ENCODE measurements at places on chromosomes 1 and 21.
A peak's percentile ranks its signal among the peaks of the same experiment; 100 is the strongest.

- no peak for DNase-seq
These were observed 751.3 kb upstream of the NEGR1 start for GRCh38 chr1:73033640-73034039.

DNA sequence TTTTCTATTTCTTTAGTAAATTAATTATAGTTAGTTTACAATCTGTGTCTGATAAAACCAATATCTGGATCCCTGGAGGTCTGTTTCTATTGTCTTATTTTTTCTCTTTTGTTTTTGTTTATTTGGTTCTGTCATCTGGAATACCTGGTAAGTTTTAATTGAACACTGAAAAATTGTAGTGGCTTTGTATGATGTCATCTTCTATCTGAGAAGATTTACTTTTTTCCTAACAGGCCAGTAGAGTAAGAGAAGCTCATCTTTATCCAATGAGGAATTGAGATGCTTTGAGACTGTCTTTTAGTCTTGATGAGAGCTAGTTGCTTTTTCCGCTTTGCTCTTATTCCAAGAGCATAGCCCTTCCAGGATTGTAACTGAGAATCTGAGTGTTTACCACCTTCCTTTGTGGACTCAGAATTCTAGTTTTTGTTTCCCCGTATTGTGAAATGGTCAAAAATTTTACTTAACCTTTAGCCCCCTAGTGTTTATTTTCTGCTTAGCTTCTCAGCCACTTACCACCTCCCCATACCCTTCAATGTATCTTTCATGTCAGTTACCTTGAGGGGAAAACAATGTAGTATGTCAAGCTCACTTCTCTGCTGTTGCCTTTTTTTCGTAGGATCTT is 25.0 kb downstream of the PTGFRN start:
- DNase-seq = no peak

- DNase-seq = no peak
These were observed 82.0 kb downstream of the UCHL5 start for GRCh38 chr1:192977089-192977706.

DNA sequence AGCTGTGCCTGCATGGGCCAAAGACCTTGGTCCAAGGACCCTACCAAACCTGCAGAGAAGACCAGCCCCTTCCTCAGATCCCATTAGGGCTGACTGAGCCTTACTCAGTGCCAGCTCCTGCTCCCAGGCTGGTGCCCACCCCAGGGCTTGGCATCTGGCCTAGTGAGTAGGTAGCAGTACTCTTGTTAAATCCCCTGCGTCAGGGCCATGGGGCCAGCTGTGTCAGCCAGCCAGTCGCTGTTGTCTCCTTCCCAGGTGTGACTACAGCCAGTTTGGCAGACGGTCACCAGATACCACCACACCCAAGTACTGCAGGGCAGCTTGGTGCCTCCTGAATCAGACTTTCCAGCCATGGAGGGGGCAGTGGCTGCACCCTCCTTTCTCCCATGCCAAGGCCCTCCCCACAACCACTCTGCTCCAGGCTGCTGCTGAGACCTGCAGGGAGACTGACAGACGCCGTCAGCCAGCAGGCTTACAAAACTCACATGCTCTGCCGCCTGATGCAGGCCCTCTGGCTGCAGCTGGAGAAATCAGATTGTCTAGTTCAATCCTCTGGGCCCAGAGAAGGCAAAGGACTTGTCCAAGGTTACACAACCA is 3.0 kb downstream of the TENT5B start:
- no peak for DNase-seq

GRCh38 chr1:86914601-86914997 is at the start of gene HS2ST1:
Gene HS2ST1, plus strand, starts transcription at chr1:86914635.
- DNase-seq = no peak

DNA sequence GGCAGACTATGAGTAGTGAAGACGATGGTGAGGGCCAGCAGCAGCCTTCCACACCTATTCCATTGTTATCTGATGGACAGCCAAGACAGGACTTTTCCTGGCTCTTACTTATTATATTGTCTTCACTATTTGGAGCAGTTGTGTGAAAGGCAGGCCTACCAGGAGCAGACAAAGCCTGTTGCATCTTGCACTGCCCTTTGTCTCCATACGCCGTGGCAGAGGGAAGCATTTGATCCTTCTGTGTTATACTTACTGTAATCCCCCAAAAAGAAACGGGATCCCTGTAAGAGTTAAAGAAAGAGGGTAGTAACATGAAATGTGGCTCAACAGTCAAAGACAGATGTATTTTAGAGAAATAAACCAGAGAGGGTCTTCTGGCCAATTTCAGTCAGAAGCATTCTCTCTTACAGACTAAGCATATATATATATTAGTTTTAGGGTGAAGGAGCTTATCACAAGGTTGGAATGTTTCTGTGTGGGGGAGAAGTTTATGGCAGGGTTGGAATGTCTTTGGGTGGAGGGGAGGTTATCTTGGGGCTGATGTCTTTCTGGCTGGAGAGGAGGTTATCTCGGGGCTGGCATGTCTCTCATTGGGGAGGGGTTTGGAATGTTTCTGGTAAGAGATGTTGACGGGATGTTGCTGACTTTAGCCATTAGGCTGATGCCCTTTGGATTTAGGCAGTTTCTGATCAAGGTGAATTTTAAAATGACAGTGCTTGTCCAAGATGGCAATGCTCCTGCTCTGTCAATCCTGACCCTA is 23.4 kb upstream of the HSD3B1 start:
- DNase-seq = no peak

DNA sequence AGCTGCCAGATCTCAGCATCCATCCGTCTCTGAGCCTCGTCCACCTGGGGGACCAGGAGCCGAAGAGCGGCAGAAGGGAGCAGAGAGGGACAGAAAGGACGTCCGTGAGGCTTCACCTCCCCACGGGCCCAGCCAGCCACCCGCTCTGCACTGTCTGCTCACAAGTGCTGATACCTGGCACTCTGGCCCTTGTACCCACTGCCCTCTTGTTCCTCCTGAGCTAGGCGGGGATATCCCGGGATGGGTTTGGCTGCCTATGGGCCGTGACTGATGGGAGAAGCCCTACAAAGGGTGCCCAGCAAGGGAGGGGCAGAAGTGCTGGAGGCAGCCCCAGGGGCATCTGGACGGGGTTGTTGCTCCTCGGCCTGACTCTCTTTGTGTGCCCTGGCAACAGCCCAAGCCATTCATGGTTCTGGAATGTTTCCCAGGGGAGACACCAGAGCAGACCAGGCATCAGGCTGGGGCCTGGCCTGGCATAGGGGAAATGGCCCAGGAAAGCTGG is 57.6 kb downstream of the LDLRAD2 start:
- DNase-seq = no peak

DNA sequence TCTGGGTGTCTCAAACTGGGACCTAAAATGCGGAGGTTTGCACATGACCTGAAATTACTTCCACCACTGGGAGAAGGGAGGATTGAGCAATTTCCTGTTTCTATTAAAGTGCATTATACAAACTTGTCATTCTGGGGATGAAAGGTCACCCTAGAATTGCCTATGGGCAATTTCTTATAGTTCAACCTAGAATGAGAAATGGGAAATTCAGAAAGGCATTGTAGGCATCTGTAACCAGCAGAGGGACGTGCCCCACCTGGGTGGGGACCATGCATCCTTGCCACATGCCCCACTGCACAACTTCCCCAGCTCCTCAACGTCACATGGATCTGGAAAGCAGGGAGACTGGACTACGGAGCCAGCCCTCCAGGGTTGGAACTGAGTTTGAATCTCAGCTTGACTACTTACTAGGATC is 47.0 kb downstream of the MRPL39 start:
- DNase-seq = no peak

DNA sequence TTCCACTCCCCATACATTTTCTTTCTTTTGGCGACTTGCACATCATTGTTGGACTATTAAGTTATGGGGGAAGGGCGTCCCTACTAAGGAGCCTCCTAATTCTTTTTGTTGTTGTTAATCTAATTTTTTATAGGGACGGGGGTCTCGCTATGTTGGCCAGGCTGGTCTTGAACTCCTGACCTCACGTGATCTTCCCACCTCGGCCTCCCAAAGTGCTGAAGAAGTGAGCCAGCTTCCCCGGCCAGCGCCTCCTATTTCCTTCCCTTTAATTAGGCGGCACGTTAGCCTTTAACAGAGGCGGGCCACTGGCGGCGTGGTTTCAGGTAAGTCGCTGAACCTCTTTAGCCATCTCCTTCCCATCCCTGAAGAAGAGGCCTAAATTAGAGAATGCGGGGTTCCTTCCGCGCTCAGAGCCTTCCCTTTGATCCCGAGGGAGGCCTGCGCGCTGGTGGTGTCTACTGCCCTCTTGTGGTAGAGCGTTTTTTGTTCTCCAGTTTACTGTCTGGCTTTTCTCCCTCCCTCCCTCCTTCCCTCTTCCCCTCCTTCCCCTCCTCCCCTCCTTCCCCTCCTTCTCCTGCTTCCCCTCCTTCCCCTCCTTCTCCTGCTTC is 38.1 kb downstream of the TNFRSF9 start:
- peak; percentile 41 for DNase-seq

DNA sequence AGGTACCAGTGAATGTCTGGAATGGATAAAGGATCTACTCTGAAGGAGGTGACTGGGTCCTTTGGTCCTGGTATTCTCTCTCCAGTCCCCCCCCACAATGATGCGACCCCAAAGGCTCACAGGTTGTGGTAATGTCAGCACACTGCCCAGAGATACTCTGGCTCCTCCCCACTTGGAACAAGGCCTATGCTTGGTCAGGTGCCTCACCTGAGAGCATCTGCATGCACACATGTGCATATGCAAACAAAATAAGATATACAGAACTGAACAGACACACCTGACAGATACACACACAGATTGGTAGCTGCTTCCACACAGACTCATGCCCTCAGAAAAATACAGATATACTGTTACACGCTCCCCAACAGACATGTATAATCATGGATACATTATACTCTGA is 33.5 kb downstream of the DMAP1 start:
- DNase-seq = peak; percentile 88

DNA sequence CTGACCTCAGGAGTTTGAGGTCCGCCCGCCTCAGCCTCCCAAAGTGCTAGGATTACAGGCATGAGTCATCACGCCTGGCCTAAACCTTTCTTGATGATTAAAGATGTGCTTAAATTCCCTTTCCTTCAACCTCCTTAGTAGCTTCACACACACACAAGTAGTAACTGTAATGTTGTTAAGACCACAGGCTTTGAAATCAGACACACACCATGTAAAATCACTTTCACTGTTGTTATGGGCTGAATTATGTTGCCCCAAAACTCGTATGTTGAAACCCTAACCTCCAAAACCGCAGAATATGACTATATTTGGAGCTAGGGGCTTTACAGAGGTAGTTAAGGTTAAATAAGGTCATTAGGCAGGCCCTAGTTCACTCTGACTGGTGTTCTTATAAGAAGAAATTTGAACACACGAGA is 180.2 kb downstream of the NR5A2 start:
- no peak for DNase-seq

- no peak for DNase-seq
These were observed 55.5 kb upstream of the ZC3H11B start for GRCh38 chr1:219668446-219668845.

DNA sequence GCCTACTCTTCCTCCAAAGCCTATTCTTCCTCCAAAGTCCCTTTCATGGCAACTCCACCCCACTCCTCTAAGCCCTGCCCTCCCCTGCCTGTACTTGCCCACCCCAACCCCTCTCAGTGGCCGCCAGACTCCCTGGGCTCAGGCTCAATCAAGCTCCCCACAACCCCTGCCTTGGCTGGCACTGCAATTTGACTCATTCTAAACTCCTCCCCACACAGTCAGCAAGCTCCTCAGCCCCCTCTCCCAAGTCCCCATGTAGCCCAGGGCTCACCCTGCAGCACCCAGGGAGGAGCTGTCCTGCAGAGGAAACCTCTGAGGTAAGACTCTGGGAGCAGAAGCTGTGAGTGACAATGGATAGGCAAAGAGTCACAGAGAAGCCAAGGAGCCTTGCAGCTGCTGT is 3.6 kb upstream of the VSIG8 start:
- no peak for DNase-seq

DNA sequence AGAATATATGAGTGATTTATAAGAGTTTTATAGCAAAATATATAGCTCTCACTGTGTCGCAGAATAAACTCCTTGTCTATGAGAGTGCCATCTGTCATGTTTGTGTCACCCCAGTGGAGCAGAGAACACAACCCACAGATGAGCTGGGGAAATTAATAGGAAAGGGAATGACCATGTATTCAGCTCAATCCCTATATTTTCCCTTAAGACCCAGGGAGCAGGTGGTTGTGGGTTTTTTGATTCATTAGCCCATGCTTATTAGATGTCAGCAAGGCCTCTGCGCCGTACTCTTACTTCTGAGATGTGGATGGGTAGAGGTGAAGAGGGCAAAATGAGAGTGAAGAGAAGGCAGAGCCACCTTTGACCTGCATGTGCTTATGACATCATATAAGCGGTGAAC is 4.1 kb upstream of the GREM2 start:
- DNase-seq = no peak

DNA sequence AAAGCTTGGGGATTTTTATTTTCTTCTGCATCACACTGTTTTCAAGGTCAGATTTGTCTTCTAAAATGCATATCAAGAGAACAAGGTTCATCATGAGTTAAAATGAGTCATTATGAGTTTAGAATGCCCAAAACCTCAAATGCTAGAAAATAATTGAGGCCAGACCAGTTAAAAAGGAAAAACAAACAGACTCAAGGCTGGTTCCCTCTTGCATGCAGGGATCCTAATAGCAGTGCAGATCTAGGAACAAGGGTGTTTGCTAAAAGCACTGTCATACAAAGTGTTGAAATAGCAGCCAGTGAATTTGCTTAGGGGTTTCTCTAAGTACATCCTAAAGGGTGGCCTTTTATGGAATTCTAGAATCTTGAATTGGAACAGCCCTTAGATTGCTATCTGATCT is 15.3 kb downstream of the BEND5 start:
- DNase-seq = no peak

- DNase-seq = no peak
These were observed 149.2 kb upstream of the FOXD3 start for GRCh38 chr1:63173161-63173560.

- DNase-seq = no peak
These were observed 43.6 kb upstream of the WNT2B start for GRCh38 chr1:112465122-112465521.

GRCh38 chr1:19222979-19223824 is 13.1 kb upstream of the UBR4 start:
- no peak for DNase-seq

DNA sequence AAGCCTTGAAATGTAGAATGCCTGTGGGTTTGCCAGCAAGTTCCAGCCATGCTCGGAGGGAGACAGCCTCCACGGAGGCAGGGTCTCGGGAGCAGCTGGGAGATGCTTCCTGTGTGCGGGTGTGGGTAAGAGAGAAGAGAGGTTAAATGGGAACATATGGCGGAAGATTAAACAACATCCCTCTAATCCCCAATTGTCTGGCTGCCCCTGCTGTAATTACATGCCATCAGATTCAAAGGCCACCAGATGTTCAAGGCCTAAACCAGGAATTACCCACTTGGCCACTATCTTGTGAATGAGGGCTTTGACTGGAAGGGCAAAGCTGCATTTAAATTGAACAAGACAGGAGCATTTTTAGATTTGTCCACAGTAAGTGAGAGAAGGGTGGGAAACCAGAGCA is 81.4 kb upstream of the BACE2 start:
- DNase-seq = no peak

- DNase-seq = no peak
These were observed 2.0 kb downstream of the XKR8 start for GRCh38 chr1:27961646-27962221.

- DNase-seq = no peak
These were observed 22.8 kb downstream of the ECE1 start for GRCh38 chr1:21267191-21268077.

All from NCI-H526 treated with DMSO at 0.1 percent for 48 hours (cell line).